ENCODE measurements at places on chromosomes 13 and 19. TPM values are rescaled to one million over a fixed set of nuclear protein-coding genes. Genes with fewer than 3 reads are reported as not detected.

- H3K4me1 ChIP-seq = peaks cover 46% of the 10 kb centered on the region
- H3K36me3 ChIP-seq = peaks cover 14% of the 10 kb centered on the region
- peak overlapping the region; percentile 86 for H3K4me3 ChIP-seq
- DNase-seq = peak; percentile 26
- no peaks in the 10 kb centered on the region for H3K27me3 ChIP-seq
- peak overlapping the region; percentile 99 for H3K27ac ChIP-seq
Measured at GRCh38 chr13:33284031-33284430, 1.5 kb downstream of the STARD13 start.

- H3K36me3 ChIP-seq = no peaks in the 10 kb centered on the region
- no peak overlapping the region for H3K4me3 ChIP-seq
- H3K27ac ChIP-seq = no peak overlapping the region
- H3K4me1 ChIP-seq = peaks cover 18% of the 10 kb centered on the region
Measured at GRCh38 chr13:24670174-24670573, 10.0 kb upstream of the ATP12A start.

- no peak overlapping the region for H3K4me3 ChIP-seq
- no peaks in the 10 kb centered on the region for H3K27me3 ChIP-seq
- peak; percentile 47 for DNase-seq
- no peaks in the 10 kb centered on the region for H3K4me1 ChIP-seq
Measured at GRCh38 chr19:4149518-4150288, 3.7 kb upstream of the CREB3L3 start.

- H3K4me1 ChIP-seq = no peaks in the 10 kb centered on the region
- DNase-seq = peak; percentile 98
- H3K4me3 ChIP-seq = peak overlapping the region; percentile 66
- no peaks in the 10 kb centered on the region for H3K36me3 ChIP-seq
- H3K27ac ChIP-seq = no peak overlapping the region
Measured at GRCh38 chr13:27953676-27954405, 15.3 kb downstream of the CDX2 start.

GRCh38 chr19:32875428-32875827, 5.9 kb upstream of the SLC7A9 start:
- H3K27me3 ChIP-seq = no peaks in the 10 kb centered on the region
- H3K4me3 ChIP-seq = no peak overlapping the region
- no peak for DNase-seq
- H3K36me3 ChIP-seq = no peaks in the 10 kb centered on the region

GRCh38 chr19:3465552-3465951, 14.8 kb downstream of the SMIM24 start:
- peaks cover 20% of the 10 kb centered on the region for H3K36me3 ChIP-seq
- peak; percentile 70 for DNase-seq
- no peak overlapping the region for H3K27ac ChIP-seq
- no peaks in the 10 kb centered on the region for H3K4me1 ChIP-seq

DNA sequence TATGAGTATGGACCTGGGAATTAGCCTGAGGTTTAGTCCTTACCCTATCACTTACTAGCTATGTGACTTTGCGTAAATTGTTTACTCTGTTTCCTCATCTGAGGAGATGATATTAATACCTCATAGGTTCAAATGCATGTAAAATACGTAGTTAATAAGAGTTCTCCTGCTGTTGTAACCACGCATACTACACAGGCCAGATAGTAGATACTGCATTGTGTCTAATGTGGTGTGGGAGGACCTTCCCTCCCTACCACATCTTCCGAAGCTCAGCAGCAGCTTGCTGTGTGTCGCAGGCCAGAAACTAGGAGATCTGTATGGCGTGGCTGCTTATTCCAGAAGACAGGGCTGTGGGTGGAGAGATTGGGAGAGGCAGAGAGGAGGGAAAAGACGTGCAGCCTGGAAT, 23.0 kb downstream of the GTF2F2 start:
- H3K36me3 ChIP-seq = peaks cover 2% of the 10 kb centered on the region
- H3K27ac ChIP-seq = no peak overlapping the region
- DNase-seq = no peak
- H3K27me3 ChIP-seq = no peaks in the 10 kb centered on the region
- no peak overlapping the region for H3K4me3 ChIP-seq

DNA sequence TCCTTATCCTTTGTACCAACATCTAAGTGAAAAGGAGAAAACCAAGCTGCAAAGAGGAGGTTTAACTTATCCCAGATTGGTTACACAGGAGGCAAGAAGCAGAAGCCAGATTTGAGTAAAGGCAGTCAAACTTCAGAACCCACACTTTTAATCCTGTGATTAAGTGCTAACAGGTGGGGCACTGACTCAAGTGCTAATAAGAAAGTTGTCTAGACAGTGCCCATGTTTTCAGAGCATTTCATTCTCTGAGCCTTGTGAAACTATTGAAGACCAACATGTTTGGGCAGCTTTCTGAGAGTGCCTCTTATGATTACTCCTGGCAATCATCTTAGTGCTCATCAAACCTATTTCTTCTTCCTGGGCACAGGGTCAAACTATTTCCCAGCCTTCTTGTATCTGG, 380.8 kb downstream of the KCNRG start:
- H3K27ac ChIP-seq = no peak overlapping the region
- H3K36me3 ChIP-seq = no peaks in the 10 kb centered on the region
- H3K4me3 ChIP-seq = no peak overlapping the region
- peak; percentile 22 for DNase-seq
- no peaks in the 10 kb centered on the region for H3K27me3 ChIP-seq
- peaks cover 12% of the 10 kb centered on the region for H3K4me1 ChIP-seq

Gene CPB2
- not detected for total RNA-seq

Gene MIR17HG
- 4.0 TPM for total RNA-seq

GRCh38 chr19:10780368-10780767, 55.6 kb downstream of the TMED1 start:
- H3K27ac ChIP-seq = peak overlapping the region; percentile 93
- H3K4me1 ChIP-seq = peaks cover 11% of the 10 kb centered on the region
- peaks cover 67% of the 10 kb centered on the region for H3K36me3 ChIP-seq
- H3K27me3 ChIP-seq = no peaks in the 10 kb centered on the region

DNA sequence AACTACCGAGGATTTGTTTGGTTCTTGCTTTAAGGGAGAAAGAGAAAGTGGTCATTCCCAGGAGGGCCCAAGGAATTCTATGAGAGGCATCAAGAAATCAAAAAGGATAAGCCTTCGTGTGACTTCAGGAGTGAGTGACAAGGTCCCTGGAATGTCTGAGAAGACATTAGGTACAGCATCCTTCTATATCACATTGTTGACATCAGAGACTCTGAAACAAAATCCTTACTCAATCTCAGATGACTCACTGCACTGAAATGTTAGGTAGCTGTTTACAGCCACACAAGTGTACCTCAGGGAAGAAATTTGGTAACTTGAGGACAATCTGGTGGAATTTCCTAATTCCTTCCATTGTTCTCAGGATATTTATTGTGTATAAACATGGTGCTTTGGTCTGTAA, 7.9 kb upstream of the LGALS14 start:
- no peak overlapping the region for H3K27ac ChIP-seq
- H3K36me3 ChIP-seq = no peaks in the 10 kb centered on the region
- no peaks in the 10 kb centered on the region for H3K4me1 ChIP-seq
- no peak for DNase-seq
- H3K27me3 ChIP-seq = peaks cover 9% of the 10 kb centered on the region
- H3K4me3 ChIP-seq = no peak overlapping the region

DNA sequence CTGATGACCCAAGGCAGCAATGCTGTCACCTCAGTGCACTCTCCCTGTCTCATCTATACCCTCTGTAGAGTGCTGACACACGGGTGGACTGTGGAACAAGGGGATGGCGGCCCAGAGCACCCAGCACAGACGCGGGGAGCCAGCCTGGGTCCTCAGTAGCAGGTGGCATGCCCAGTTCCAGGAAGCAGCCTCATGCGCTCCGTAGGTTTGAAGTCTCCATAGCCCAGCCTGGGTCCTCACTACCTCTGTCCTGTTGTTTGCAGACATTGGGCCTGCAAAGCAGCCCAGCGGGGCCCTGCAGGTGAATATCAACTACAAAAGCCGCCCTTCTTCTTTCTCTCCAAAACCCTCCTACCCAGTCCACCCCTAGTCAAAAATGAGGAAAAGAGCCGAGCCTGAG, 5.0 kb upstream of the SLC7A9 start:
- DNase-seq = peak; percentile 55
- peaks cover 5% of the 10 kb centered on the region for H3K4me1 ChIP-seq
- no peaks in the 10 kb centered on the region for H3K36me3 ChIP-seq
- H3K27me3 ChIP-seq = no peaks in the 10 kb centered on the region
- H3K4me3 ChIP-seq = no peak overlapping the region

Gene WDR87
- not detected for total RNA-seq

Gene BRME1
- 0.59 TPM for total RNA-seq

DNA sequence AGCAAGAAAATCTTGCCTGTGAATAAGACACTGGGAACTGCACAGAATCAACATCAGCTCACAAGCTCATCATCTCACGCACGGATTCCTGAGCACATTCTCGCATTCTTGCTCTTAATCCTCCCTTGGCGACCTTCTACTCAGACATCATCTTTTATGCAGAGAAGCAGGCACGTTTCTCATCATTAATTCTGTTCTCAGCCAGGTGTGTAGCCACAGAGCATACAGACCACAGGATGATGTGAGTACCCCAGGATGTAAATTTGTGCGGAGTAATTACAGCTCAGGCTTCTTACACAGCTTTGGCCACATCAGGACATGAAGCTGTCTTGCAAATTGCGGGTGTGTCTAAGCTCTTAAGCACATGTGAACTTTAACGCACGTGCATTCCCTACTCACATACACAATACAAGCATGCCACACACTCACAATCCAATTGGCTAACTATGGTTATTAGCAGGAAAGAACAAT, 36.5 kb upstream of the SACS start:
- no peak overlapping the region for H3K4me3 ChIP-seq
- no peak for DNase-seq
- H3K27ac ChIP-seq = peak overlapping the region; percentile 9
- no peaks in the 10 kb centered on the region for H3K27me3 ChIP-seq

GRCh38 chr19:53132141-53132991, at the start of gene ZNF415:
ZNF415 (minus strand) TSS chr19:53132910; CDS start chr19:53122676, 10,234 bp downstream.
- no peaks in the 10 kb centered on the region for H3K36me3 ChIP-seq
- no peaks in the 10 kb centered on the region for H3K27me3 ChIP-seq
- peaks cover 11% of the 10 kb centered on the region for H3K4me1 ChIP-seq
- no peak within 1 kb of the TSS for H3K27ac ChIP-seq
- H3K4me3 ChIP-seq = peak within 1 kb of the TSS; percentile 72

Gene CALR3
- not detected for total RNA-seq

- no peak overlapping the region for H3K27ac ChIP-seq
- no peaks in the 10 kb centered on the region for H3K36me3 ChIP-seq
- H3K4me1 ChIP-seq = no peaks in the 10 kb centered on the region
- peaks cover 52% of the 10 kb centered on the region for H3K27me3 ChIP-seq
Measured at GRCh38 chr13:112968380-112968909, 569 bp upstream of the MCF2L start.

- H3K4me3 ChIP-seq = peak overlapping the region; percentile 69
- H3K36me3 ChIP-seq = no peaks in the 10 kb centered on the region
- no peak for DNase-seq
- H3K27ac ChIP-seq = no peak overlapping the region
- no peaks in the 10 kb centered on the region for H3K27me3 ChIP-seq
Measured at GRCh38 chr13:75869981-75870380, 233.9 kb downstream of the LMO7 start.

GRCh38 chr13:103430368-103430767, 364.2 kb upstream of the SLC10A2 start:
- no peaks in the 10 kb centered on the region for H3K4me1 ChIP-seq
- no peaks in the 10 kb centered on the region for H3K27me3 ChIP-seq
- H3K36me3 ChIP-seq = no peaks in the 10 kb centered on the region
- no peak overlapping the region for H3K27ac ChIP-seq

- H3K4me3 ChIP-seq = no peak overlapping the region
- H3K4me1 ChIP-seq = peaks cover 70% of the 10 kb centered on the region
- peak; percentile 79 for DNase-seq
- H3K36me3 ChIP-seq = no peaks in the 10 kb centered on the region
- no peaks in the 10 kb centered on the region for H3K27me3 ChIP-seq
Measured at GRCh38 chr19:15297416-15298224, 34.7 kb downstream of the BRD4 start.

GRCh38 chr13:62704875-62705274, 1289.2 kb upstream of the PCDH20 start:
- H3K27me3 ChIP-seq = no peaks in the 10 kb centered on the region
- no peaks in the 10 kb centered on the region for H3K4me1 ChIP-seq
- no peaks in the 10 kb centered on the region for H3K36me3 ChIP-seq
- DNase-seq = no peak
- H3K4me3 ChIP-seq = no peak overlapping the region
- H3K27ac ChIP-seq = no peak overlapping the region

Data from osteoblast (primary cell).